Germinal center (tissue), 1 donor: ENCODE measurements at places on chromosomes 5 and 9.

DNA sequence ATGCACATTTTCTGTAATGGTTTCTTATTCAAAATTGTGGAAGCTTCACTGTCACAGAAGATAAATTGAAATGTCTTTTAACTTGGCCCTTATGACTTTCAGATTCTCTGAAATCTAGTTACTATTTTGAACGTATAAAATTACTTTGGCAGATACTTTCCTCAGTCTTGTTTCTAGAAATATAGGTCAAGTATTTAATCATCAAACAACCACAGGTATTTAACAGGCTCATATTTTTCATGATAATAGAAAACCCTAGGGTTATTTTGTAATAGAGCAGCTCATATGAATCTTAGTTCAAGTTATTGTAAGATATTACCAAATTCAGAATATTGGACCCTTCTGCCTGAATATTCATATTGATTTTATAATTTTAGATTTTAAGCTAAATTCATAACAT, 236.0 kb upstream of the CDH18 start:
- DNase-seq = no peak

DNA sequence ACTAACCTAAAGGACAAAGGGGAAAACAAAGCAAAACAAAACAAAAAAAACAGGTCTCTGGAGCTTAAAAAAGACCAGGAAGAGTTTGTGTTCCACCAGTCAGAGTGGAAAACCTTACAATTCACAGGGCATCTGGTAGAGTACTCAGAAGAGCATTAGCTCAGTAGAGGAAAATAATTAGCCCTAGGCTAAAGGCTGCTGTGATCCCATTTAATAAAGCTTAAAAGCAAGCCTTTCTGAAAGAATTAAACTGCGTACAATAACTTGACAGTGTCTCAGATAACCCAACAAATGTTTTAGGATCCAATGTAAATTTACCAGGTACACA, 7.3 kb downstream of the ECM2 start:
- DNase-seq = no peak

- DNase-seq = no peak
Observed at GRCh38 chr9:94786586-94786985, 60.1 kb downstream of the AOPEP start.

DNA sequence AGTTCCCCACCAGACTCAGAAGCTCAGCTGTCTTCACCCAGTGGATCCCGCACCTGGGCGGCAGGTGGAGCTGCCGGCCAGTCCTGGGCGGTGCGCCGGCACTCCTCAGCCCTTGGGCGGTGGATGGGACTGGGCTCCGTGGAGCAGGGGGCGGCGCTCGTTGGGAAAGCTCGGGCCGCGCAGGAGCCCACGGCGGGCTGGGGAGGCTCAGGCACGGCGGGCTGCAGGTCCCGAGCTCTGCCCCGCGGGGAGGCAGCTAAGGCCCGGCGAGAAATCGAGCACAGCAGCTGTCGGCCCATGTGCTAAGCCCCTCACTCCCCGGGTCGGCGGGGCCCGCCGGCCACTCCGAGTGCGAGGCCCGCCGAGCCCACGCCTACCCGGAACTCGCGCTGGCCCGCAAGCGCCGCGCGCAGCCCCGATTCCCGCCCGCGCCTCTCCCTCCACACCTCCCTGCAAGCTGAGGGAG, 560.0 kb downstream of the BRINP1 start:
- no peak for DNase-seq

- DNase-seq = no peak
Observed at GRCh38 chr9:115234094-115234493, 116.1 kb upstream of the TNC start.

DNA sequence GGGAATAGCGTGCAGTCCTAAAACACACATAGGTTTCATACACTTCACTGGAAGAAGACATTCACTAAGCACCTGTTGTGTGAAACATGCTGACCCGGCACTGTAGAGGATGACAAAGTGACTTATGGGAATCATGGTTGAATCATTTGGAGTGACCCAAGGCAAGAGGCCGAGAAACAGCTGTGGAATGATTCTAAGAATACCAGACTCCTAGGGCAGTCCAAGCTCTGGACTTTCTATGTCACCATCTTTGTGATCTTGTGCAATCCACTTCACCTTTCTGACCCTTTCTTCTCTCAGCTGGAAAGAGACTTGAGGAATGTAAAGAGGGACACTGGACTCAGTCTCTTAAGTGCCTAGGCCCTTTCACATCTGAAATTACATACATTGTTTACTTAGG, 13.1 kb downstream of the MSANTD3 start:
- no peak for DNase-seq

- DNase-seq = no peak
Observed at GRCh38 chr5:54180630-54181031, 129.7 kb downstream of the ARL15 start.

DNA sequence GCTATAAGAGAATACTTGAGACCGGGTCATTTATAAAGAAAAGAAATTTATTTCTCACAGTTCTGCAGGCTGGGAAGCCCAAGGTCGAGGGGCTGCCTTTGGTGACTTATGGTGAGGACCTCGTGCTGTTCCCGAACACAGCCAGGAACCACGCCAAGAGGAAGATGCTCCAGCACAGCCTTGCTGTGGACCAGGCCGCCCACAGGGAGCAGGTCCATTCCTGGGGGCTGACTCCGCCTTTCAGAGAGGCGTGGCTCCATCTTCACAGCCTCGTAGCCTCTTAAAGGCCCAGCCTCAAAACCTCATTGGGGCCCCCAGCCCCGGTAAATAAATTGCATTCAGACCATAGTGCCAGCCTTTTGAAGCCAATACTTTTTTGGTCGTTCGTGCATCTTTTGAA, 93.5 kb upstream of the CACNA1B start:
- DNase-seq = no peak

DNA sequence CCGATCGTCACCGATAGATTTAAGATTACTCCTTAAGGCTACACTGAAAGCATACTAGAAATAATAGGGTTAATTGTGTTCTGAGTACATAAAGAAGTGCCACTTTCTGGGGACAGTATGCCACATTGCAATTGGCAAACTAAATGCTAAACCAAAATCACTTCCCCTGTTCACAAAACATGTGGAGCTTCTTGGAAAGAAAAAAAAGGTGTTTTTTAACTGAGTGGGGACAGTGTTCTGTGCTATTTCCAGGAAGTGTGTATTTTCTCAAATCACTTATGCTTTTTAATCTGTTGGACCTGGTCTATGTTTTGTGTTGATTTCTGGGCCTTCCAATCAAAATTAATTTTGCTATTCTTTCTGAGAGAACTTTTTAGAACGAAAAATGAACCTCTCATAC, 149.3 kb upstream of the MPDZ start:
- DNase-seq = no peak

DNA sequence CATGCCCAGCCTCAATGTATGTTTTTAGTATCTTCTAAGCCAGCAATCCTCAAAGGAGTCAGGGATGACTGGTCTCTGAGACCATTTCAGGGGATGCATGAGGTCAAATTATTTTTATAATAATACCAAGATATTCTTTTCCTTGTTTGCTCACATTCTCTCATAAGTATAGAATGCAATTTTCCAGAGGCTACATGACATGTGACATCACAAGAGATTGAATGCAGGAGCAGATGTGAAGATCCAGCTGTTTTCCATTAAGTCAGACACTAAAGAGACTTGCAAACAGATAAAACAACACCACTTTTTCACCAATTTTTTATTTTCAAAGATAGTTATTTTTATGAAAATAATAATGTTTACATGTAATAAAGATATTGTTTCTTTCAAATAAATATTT, 22.0 kb upstream of the FREM1 start:
- no peak for DNase-seq

GRCh38 chr5:57725658-57726504, 243.3 kb upstream of the ACTBL2 start:
- no peak for DNase-seq

DNA sequence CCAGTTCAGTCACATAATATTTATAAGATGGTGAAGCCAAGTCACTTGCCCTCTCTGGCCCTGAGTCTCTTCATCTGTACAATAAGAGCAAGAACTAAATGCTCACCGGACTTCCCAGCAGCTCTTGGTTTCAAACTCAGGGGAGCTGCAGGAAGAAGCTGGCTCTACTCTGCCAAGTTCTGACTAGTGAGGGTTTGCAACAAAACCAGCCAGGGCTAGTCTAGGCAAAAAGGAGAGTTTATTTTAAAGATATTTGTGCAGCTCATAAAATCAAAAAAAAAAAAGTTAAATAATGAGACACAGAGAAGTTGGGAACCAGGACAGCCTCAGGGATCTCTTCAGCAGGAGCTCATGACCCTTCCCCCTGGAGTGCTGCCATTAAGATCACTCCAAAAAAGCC, 107.3 kb downstream of the DOCK2 start:
- DNase-seq = no peak

GRCh38 chr5:73298772-73299630, 126.0 kb downstream of the TMEM174 start:
- DNase-seq = peak; percentile 38

GRCh38 chr5:107570805-107571531, 99.8 kb downstream of the EFNA5 start:
- DNase-seq = peak; percentile 15

DNA sequence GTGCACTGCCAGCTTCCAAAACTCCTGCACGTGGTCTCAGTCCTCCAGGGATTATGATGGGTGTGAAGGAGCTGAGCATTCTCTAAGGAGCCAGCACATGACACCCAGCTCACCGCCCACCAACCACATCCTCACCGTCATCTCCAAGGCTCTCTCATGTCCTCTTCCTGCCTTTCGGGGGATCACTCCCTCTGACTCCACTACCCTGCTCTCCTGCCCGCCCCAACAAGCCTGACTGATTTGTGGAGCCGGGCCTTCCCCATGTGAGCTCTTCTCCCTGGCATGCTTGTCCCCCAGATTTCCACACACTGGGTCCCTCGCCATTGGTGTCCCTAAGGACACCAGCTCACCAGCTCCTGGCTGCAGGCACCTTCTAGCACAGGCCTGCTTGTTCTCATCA, 1.9 kb downstream of the ABO start:
- no peak for DNase-seq

DNA sequence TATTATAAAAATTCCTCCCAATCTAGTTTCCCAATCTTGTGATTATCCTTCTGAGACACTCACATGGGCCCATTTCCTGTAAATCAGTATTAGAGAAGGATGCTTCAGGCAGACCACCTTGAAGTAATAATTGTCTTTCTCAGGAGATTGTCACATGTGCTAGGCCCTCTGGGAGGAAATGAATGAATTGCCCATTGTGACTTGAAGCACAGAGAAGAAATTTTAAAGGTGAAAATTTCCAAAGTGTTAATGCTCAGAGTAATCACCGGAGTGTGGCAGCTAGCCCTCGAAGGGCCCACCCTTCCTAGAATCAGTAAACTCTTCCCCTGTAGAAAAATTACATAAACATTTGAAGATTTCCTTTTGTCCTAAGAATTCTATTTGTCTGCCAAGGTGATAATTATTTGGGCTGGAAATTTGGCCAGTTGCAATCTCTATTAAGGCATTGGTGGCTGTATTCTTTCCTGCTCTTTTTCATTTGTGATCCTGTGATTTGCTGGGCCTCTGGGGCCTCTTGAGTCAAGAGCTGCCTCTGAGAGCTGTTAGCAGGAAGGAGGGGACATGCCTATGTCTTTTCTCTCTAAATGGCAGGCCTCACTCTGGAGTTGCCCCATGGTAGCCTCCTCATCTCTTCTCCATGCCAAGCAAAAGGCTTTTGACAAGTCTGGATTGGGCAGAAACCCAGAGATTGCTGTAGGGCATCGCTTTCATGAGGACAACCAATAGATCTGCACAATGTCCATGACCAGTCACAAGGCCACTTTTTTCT, 371.5 kb upstream of the ACTBL2 start:
- no peak for DNase-seq

DNA sequence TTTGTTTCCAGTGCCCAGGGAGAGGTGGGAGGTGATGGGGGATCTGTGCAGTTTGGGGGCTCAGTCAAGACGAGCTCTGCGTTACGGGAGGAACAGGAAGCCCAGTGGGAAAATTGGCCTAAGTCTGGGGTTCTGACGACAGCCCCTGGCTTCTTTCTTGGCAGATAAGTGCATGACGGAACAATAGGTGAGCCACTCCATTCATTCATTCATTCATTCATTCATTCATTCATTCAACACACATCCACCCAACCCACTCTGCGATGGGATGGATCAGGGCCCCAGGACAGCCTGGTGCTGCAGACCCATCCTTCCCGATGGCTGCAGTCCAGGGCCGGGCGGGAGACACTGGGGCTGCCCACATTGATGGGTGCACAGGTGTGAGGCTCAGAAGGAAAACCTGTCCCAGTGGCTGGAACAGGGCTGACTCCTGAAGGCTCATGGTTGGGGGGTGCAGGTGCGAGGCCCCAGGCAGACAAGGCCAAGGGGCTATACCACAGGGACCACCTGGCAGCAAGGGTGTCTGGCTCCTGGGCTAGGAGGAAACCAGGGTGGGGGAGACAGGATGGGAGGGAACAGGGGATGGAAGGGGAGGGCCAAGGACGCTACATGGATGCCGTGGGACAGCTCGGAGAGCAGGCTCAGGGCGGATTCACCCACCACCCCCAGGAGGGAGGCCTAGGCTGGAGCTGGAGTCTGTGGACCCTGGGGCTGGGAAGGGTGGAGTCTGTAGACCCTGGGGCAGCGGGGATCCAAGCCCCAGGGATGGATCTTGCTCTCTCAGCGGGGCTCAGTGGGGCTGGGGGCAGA, 1.9 kb upstream of the LCNL1 start:
- no peak for DNase-seq

GRCh38 chr5:176789873-176790615, 20.3 kb upstream of the UNC5A start:
- no peak for DNase-seq

GRCh38 chr5:24444414-24444813, 200.4 kb downstream of the CDH10 start:
- DNase-seq = no peak

- DNase-seq = peak; percentile 35
Observed at GRCh38 chr5:7970816-7971215, 101.9 kb downstream of the MTRR start.

GRCh38 chr5:141961466-141961865, 3.5 kb upstream of the PCDH12 start:
- no peak for DNase-seq

DNA sequence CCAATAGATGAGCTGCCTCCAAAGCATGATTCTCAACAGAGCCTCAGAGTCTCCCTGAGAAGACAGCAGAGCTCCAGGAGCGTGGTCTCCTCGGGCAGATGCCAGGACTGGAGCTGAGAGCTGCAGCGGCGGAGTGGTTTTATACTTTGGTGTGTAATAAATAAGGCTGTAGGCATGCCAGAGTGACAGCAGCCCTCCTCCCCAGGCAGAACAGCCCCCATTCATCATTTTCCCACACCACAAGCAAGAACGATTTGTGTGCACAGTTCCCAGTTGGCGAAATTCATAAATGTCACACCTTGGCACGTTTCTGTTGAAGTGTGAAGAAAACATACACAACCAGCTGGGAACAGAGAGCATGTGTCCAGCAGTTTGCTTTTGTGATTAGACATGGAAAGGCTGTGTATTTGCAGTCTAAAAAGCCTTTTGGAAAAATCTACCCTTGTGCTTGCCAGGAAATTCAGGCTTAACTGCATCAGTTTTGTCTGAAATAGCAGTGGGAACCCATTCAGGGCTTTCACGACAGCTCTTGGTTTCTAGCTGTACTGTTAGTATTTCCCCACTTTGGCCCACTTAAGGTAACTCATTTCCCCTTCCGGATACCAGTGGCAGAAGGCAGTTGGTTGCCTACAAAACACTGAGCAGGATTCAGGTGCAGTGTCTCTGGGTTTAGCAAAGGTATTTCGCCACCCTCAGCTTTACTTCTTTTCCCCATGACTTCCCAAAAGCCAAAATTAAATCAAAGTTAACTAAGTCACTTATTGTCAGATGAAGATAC, at the start of gene C1QTNF3:
C1QTNF3 (minus strand) TSS at position 115 of the 778 bp plus-strand sequence; CDS start at position 27, 88 bp downstream.
- no peak for DNase-seq
